ENCODE measurements at places on chromosomes 11 and 22.

DNA sequence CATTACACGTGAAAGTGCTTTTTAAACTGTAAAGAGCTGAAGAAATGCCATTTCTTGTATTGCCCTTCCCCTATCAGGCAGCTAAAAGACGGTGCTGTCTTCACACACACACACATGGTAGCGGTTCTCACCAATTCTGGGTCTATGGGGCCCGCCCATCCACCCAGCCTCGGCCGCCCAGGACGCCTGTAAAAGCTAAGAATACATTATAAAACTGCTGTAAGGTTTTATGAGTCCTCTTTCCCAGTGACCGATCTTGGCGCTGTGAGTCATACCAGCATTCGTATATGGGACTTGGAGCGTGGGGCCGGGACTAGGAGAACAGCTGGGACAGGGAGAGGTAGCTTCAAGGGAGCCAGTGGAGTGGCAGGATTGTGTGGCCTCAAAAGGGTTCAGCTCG lies 149.7 kb upstream of the CADM1 start:
- DNase-seq: no peak

- no peak for DNase-seq
These were observed 1.8 kb upstream of the TUB start for GRCh38 chr11:8079111-8079675.

DNA sequence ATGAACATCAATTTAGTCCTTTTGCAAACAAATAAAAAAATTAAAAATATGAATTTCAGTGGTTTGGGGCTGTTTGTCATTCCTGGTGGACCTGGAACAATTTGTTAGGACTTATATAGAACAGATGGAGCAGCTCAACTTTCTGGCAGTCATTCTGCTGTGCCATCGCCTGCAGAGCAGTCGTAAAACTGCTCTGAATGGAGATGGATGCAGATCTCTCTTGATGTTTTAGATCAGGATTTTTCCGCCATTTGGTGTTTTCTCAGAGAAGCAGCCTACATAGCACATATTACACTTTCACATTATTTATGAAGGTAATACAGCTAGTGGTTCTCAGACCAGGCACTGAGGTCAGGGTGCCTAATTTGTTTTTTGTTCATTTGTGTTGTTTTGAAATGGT lies 31.8 kb upstream of the HSPA8 start:
- DNase-seq: no peak

DNA sequence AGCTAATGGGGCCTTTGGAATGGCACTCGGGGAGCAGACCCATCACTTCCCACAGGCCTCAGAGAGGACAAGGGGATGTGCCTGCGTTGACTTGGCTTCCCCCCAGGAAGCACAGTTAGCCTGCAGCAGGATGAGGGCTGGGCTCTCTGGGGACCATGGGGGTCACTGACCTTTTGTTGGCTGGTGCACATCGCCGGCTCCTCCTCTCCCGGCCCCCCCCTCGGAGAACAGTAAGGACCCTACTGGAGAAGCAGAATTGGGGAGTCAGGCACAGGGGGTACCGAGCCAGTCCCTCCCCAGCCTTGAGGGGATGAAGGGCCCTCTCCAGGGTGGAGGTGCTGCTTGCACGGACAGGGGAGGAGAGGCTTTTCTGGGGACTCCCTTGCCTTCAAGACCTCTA lies 32.8 kb downstream of the NRXN2 start:
- DNase-seq: no peak

DNA sequence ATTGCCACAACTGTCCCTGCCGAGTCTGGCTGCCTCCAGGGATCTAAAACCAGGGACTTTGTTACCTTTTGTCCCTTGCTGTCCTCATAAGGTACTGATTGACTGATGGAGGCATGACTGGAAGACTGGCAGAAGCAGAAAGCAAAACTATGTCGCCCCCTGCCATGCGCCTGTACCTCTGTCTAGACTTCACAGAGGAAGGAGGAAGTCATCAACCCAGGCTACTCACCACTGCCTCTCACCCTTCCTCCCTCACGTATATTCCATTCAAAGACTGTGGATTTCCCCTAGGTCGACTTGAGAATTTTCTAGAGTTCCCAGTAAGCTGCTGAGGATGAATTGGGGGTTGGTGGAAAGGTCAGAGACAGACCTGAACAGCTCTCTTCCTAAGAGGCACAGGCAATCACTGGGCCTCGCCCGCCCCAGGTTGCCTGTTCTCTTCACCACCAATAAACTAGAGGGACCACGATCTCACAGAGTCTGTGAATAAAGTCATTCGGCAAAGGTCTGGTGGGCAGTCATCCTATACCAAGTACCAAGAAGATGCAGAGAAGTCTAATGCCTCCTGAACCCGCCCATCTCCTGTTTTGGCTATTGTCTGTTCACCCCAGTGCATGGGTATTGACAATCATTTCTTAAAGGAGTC lies 27.5 kb upstream of the CHST1 start:
- no peak for DNase-seq

DNA sequence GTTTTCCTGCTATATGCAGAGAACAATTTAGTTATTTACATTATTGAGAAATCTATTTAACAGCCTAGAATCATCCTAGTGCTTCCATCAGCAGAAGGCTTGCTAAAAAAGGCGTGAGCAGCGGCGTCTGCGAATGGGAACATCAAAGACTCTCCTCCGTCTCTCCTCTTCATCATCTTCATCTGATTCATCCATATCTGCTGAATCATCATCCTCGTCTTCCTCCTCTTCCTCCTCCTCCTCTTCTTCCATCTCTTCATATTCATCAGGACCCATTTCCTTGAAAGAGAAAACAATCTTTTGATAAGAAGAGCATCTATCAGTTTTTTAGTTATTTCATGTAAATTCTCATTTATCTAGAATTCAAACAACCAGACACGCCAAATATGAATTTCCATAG lies 5.6 kb upstream of the CD59 start:
- no peak for DNase-seq

DNA sequence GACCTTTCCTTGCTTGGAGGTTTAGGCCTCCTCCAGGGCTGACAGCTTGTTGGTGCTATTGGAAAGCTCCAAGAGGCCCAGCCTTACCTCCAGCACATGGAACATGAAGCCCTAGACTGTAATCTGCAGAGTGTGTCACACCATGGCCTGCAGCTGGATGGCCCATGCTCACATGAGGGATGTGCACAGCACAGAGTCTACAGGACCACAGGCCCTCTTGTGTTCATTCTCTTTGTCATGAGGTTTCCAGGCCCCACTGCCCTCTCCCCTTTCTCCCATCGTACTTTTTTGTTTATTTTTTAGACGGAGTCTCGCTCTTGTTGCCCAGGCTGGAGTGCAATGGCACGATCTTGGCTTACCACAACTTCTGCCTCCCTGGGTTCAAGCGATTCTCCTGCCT lies 10.0 kb downstream of the FADS1 start:
- DNase-seq: no peak

GRCh38 chr11:20162824-20163782 lies 2.8 kb upstream of the DBX1 start:
- DNase-seq: no peak

DNA sequence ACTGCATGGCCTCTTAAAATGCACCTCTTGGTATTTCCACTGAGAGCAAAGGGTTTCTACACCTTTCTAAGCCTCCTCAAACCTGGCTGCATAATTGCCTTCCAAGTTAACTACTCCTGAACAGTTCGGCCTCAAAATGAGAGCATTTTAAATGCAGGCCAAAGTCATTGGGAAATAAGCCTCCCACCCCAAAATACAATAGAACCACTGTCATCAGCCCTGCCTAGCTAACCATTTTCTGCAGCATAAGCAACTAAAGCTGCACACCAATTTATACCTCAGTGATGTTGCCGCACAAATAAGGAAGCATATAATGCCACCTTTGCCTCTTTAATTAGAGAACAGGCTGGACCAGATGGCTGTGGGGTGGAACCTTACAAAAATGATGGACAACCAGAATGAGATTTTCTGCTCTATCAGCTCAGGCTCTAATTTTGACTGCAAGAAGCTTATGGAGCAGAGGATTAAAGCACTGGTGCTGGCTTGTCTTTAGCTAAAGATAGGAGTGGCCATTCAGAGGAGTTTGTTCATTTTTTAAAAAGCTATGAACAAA lies 4.3 kb downstream of the TOB2 start:
- DNase-seq: no peak

GRCh38 chr22:19522190-19522880 lies 1.9 kb downstream of the CLDN5 start:
- no peak for DNase-seq

All from stimulated activated CD4-positive, alpha-beta T cell treated with anti-CD3 and anti-CD28 coated beads, Interleukin-2, amount 100 ng/mL, for 48 hours (primary cell).